WTC11 (cell line): ENCODE measurements at places on chromosomes 13 and 19.
A peak's percentile ranks its signal among the peaks of the same experiment; 100 is the strongest.

GRCh38 chr13:62333466-62333865 lies 917.8 kb upstream of the PCDH20 start:
- H3K4me3 ChIP-seq = no peak overlapping the region
- no peak for DNase-seq
- H3K36me3 ChIP-seq = no peaks in the 10 kb centered on the region
- peaks cover 11% of the 10 kb centered on the region for H3K4me1 ChIP-seq
- no peak overlapping the region for H3K27ac ChIP-seq

DNA sequence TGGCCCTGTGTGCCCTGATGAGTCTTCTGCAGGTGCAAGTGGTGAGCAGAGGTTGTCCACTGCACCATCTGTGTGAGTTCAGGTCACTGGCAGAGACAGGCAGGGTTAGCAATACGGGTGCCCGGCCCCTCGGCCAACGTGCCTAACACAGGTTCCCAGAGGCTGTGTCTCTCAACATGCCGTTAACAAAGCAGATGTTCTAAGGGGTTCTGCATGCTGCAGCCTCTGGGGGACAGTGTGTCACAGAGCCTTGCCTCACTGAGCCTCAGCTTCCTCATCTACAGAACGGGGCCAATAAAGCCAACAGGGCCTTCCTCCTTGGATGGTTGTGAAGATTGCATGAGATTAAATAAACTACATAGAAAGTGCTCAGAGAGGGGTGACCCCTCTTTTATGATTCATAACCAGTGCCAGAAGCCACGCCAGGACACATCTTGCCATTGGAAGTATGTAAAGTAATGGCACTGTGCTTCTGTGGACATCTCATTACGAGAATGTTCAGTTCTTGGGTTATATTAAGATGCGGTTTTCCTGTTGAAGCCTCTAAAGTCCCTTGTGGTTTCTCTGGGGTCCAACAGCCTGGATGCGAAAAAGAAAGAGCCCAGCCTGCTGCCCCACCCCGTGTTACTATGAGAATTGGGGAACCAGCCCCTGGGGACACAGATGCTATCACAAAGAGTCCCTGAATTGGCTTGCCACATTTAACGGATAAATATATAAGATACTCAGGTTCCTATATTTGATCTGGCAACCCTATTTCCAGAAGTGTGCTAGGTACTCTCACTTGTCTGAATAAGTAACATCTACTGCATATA lies 11.2 kb upstream of the ARHGEF18 start:
- H3K27ac ChIP-seq = no peak overlapping the region
- H3K4me3 ChIP-seq = no peak overlapping the region
- no peaks in the 10 kb centered on the region for H3K36me3 ChIP-seq

GRCh38 chr13:77300176-77301037 lies 26.5 kb downstream of the MYCBP2 start:
- no peaks in the 10 kb centered on the region for H3K27me3 ChIP-seq
- peaks cover 48% of the 10 kb centered on the region for H3K4me1 ChIP-seq
- H3K27ac ChIP-seq = peak overlapping the region; percentile 83
- H3K36me3 ChIP-seq = 0 out of 2 replicates have a peak, but pooled peaks cover 4% of the 10 kb centered on the region

DNA sequence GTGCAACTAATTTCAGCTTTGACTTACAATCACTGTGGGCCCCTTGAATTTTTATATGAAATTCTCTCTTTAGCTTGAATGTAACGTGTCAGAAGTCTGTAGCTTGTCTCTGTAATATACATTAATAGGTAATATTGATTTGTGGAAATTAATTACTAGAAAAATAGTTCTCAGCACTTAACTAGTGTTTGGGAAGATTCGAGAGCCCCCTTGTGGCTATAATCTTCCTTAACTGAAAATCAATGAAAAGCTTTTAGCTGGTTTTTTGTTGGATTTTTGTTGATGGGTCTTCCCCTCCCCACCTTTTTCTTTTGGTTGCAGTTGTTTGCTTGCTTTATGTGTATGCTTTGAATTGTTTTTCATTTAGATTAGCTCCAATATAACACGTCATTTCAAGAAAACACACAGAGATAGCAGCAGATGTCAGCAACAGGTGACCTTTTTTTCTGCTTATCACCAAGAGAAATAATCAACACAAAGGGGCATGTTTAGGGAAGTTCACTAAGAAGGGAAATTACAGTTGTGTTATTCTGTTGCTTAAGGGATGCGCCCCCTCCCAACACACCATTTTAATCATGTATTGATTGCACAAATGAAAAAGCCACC lies 176.8 kb downstream of the OXGR1 start:
- peaks cover 12% of the 10 kb centered on the region; the same call in 1 of the 2 replicates for H3K36me3 ChIP-seq
- no peak for DNase-seq
- H3K27ac ChIP-seq = no peak overlapping the region
- H3K4me1 ChIP-seq = peaks cover 28% of the 10 kb centered on the region
- no peak overlapping the region for H3K4me3 ChIP-seq
- H3K27me3 ChIP-seq = peaks cover 6% of the 10 kb centered on the region

DNA sequence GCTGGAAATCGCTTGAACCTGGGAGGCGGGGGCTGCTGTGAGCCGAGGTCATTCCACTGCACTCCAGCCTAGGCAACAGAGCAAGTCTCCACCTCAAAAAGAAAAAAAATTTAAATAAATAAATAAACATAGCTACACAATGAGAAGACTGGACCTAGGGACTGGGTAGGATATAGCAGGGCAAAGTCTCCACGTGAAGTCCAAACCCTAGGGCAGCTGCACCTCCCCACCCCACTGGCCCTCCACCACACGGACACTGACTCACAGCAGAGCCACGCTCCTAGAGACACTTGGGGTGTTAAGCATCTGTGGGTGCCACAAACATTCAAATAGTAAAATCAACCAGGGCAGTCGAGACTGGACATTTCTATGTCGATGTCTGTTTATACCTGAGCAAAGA lies 7.1 kb downstream of the LATS2 start:
- no peak overlapping the region for H3K27ac ChIP-seq
- no peak for DNase-seq
- peaks cover 73% of the 10 kb centered on the region for H3K4me1 ChIP-seq
- H3K4me3 ChIP-seq = no peak overlapping the region
- no peaks in the 10 kb centered on the region for H3K27me3 ChIP-seq

DNA sequence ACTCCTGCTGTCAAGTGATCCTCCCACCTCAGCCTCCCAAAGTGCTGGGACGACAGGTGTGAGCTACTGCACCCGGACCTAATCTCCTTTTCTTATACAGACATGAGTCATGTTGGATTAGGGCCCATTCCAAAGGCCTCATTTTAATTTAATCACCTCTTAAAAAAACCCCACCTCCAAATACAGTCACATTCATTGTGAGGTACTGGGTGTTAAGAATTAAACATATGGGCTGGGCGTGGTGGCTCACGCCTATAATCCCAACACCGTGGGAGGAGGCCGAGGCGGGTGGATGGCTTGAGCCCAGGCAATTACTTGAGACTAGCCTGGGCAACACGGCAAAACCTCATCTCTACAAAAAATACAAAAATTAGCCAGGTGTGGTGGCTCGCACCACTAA lies 46.6 kb downstream of the PIN1 start:
- no peak for DNase-seq
- no peaks in the 10 kb centered on the region for H3K27me3 ChIP-seq
- no peak overlapping the region for H3K4me3 ChIP-seq
- peaks cover 5% of the 10 kb centered on the region for H3K4me1 ChIP-seq
- no peak overlapping the region for H3K27ac ChIP-seq

GRCh38 chr13:107339209-107339608 lies 771.3 kb upstream of the ARGLU1 start:
- H3K36me3 ChIP-seq = 0 out of 2 replicates have a peak, but pooled peaks cover 5% of the 10 kb centered on the region
- no peaks in the 10 kb centered on the region for H3K27me3 ChIP-seq
- H3K4me1 ChIP-seq = peaks cover 6% of the 10 kb centered on the region
- no peak overlapping the region for H3K4me3 ChIP-seq

DNA sequence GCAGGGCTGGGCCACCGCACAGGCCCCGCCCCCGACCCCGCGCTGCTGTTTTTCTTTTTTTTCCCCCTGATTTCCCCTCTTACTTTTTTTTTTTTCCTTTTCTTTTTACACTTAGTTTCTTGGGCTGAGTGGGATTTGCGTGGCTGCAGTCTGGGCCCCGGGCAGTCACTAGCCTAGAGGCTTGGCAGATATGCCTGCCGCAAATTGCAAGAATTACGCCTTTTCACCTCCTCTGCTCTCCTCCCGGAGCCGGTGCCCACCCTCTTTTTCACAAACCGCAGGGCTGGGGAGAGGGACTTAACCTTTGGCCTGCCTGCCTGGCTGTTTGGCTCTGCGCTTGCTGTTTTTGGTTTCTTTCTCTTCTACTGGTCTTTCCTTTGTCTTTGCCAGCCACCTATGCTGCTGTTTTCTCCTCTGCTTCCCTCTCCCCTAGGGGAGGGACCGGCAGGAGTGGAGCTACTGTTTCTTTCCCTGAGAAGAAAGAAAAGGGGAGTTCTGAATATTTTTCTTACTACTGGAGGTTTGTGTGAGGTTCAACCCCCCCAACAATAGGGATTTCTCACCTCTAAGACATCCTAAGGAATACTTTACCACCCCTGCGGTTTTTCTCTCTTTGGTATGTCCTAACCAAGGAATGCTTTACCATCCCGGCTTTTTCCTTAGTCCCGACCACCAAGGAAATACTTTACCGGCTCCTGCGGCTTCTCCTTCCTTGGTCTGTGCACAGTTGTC lies 11.0 kb downstream of the ZNF552 start:
- H3K4me1 ChIP-seq = peaks cover 70% of the 10 kb centered on the region
- peaks cover 22% of the 10 kb centered on the region for H3K36me3 ChIP-seq
- H3K27ac ChIP-seq = peak overlapping the region; percentile 100
- peak overlapping the region; percentile 86 for H3K4me3 ChIP-seq
- peak; percentile 69 for DNase-seq

DNA sequence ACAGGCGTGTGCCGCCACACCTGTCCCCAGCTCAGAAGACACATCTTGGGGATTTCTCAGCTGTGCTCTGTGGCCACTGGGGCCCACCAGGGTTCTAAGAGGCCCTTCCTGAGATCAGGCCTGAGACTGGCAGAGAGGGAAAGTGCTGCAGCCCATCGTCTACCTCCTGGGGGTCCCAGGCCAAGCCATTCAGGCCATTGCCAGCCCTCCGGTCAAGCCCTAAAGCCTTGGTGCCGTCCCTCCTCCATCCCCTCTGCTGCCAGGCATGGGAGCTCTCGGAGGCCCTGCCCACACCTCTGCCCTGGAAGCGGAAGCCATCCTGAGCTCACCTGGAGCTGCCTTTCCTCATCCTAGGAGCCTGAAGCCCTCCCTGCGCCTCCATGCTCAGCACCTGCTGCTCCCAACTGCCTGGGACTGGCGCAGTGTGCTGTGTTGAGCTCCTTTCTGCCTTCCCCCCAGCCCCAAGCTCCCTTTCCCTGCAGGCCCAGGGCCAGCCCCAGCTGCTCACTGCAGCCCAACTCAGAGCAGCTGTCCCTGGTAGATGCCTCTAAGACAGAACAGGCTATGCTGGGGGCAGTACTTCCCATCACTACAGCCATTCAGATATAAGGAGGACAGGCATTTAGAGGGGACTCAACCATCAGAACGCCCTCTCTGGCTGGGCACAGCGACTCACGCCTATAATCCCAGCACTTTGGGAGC lies 2.9 kb downstream of the SLC7A9 start:
- no peaks in the 10 kb centered on the region for H3K36me3 ChIP-seq
- 0 out of 2 replicates have a peak, but pooled peaks cover 11% of the 10 kb centered on the region for H3K4me1 ChIP-seq
- H3K4me3 ChIP-seq = no peak overlapping the region

DNA sequence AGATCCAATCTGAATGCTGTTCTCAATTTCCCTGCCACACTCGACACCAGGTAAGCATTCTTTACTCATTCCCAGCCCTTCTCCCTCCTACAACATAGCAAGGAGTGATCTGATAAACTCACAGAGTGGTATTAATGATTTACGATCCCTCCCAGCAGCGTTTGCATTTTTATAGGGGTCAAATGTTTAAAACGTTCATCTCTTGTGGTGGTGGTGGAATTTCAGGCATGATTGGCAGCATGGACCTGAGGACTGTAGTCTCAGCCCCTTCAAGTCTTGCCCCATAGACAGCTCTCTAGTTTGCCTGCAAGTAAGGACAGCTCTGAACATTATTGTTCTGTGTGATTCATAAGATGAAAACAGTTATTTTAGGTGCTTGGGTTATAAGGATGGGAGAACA lies 565.7 kb downstream of the EFNB2 start:
- H3K27me3 ChIP-seq = no peaks in the 10 kb centered on the region
- peaks cover 35% of the 10 kb centered on the region for H3K4me1 ChIP-seq
- no peak overlapping the region for H3K27ac ChIP-seq
- no peak for DNase-seq

- no peaks in the 10 kb centered on the region for H3K27me3 ChIP-seq
- no peak overlapping the region for H3K4me3 ChIP-seq
- no peak for DNase-seq
- H3K36me3 ChIP-seq = no peaks in the 10 kb centered on the region; the same call in 1 of the 2 replicates
- peaks cover 4% of the 10 kb centered on the region; the same call in 1 of the 2 replicates for H3K4me1 ChIP-seq
- H3K27ac ChIP-seq = no peak overlapping the region
Observed at GRCh38 chr13:97761796-97762540, 191.5 kb upstream of the IPO5 start.

DNA sequence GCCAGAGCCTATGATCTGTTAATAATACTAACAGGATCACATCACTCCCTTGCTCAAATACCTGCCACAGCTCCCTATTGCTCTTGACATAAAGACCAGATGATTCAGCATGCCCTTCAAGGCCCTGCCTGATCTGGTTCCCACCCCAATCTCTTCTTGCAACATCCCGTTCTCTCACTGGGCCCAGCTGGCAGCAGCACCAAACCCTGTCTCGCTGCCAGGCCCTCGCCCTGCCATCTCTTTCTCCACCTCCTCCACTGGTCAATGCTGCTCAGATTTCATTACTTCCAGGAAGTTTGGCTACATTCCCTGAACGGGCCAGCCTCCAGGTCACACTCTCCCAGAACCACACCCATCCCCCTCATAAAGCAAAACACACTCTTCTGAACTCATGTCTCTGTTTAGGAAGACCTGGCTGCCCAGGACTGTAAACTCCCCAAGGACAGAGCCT lies 8.6 kb upstream of the BCAT2 start:
- H3K27ac ChIP-seq = no peak overlapping the region
- peaks cover 22% of the 10 kb centered on the region for H3K27me3 ChIP-seq
- H3K36me3 ChIP-seq = no peaks in the 10 kb centered on the region
- peaks cover 9% of the 10 kb centered on the region for H3K4me1 ChIP-seq

DNA sequence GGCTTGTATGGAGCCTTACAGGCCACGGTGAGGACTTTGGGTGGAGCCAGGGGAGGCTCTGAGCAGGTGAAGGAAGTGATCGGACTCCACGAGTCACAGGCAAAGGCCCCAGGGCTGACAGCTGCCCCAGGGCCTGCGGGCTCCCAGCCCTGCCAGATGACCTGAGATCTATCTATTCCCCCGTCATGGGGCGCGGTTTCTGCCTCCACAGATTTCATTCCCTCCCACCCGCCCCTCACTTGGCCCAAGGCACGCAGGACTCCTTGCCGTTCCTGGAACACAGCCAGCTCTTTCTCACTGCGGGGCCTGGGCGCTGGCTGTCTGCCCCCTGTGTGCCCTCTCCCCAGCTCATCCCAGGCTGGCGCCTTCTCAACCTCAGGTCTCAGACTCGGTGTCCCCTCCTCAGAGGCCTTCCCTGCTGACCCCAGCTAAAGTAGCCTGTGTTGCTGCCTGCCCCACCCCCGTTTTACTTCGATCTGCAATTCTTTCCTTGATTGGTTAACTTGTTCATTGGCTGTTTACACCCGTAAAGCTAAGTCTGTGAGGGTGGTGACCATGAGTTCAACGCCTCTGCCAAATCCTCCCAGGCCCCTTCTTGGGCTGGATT lies 13.9 kb upstream of the PAK4 start:
- H3K27ac ChIP-seq = no peak overlapping the region
- peaks cover 6% of the 10 kb centered on the region for H3K4me1 ChIP-seq
- DNase-seq = no peak
- H3K4me3 ChIP-seq = no peak overlapping the region

GRCh38 chr13:70630247-70630646 lies 522.0 kb upstream of the KLHL1 start:
- H3K4me1 ChIP-seq = peaks cover 13% of the 10 kb centered on the region
- no peak for DNase-seq
- H3K36me3 ChIP-seq = no peaks in the 10 kb centered on the region
- H3K4me3 ChIP-seq = no peak overlapping the region
